ENCODE measurements at places on chromosomes 3 and 15.

DNA sequence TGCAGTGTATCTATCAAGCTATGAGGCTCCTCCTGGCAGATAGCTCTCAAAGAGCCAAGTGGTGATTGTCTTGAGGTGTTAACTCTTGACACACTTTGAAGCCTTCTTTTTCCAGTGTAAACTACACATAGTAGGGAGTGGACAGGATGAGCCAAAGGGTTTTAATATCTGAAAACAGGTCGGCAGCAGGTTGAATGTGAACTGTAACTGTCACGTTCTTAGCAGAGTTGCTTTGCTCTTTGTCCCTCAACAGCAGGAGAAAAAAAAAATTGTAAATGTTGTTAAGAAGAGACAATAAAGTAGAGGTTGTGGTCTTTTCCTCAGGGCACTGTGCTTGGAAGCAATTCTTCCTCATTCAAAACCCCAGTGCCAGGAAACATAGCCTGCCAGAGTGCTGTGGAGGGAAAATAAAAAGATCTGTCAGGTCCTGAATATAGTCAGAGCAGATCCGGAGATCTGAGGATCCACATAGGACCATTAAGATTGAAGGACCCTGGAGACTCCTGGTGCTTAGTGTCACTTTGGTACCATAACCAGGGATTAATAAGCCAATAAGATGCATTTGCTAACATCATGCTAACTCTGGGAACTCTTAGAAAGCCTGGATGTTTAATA, 229.7 kb downstream of the NAALADL2 start:
- DNase-seq: no peak

GRCh38 chr3:190581041-190581541, 67.2 kb downstream of the IL1RAP start:
- DNase-seq: peak; percentile 24

DNA sequence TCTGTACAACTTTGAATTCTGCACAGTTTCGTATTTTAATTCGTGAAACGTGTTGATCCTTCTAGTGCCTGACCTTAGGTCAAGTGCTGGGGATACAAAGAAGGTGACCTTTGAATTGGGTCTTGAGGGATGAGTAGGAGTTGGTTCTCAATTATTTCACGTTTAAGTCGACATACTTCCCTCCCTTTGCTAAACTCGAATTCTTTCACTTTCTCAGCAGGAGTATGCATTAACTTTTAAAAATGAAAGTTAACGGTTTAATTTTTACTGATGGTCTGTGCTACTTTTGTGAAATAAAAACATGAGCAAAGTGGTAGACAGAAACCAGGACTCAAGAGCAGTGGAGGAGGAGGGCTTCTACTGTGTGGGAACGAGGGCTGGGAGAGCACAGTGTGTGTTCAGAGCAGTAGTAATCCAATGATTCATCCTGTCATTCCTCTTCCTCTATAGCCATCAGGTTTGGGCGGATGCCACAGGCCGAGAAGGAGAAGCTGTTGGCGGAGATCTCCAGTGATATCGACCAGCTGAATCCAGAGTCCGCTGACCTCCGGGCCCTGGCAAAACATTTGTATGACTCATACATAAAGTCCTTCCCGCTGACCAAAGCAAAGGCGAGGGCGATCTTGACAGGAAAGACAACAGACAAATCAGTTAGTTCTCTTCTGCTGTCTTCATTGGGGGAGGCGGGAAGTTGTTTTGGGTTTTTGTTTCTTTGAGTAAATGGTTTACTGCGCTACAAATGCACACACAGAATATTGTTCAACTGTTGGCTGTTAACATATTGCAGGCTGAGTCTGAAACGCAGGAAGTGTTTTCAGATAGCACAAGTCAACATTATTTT, 78.6 kb upstream of the TSEN2 start:
- peak; percentile 97 for DNase-seq

GRCh38 chr3:159170436-159171003, 368.7 kb downstream of the MFSD1 start:
- DNase-seq: peak; percentile 2

DNA sequence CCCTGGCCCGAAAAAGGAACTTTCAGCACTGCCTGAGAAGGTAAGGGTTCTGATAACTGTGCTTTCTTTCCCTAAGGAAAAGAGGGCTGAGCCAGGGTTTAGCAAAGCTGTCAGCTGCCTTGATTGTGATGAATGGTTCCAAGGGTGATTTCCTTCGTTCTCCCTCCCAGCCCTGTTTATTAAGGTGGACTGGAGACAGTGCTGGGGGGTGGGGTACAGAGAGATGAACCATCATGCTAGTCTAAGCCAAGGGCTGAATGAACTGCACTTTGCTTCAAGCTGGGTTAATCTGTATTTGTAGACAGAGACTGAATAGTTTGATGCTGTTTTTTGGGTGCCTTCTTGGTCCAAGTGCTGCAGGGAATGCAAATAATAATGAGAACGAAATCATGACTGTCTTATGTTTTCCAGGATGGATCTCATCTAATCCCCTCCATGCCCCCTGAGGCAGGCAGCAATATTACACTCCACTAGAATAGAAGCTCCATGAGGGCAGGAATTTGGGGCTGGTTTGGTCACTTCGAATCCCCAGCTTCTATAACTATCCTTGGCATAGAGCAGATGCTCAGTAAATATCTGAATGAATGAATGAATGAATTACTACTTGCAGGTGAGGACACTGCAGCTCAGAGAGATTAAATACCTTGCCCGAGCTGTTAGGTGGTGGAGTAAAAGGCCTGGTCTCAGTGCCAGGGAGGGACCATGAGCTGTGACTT, 10.9 kb downstream of the PXYLP1 start:
- no peak for DNase-seq

DNA sequence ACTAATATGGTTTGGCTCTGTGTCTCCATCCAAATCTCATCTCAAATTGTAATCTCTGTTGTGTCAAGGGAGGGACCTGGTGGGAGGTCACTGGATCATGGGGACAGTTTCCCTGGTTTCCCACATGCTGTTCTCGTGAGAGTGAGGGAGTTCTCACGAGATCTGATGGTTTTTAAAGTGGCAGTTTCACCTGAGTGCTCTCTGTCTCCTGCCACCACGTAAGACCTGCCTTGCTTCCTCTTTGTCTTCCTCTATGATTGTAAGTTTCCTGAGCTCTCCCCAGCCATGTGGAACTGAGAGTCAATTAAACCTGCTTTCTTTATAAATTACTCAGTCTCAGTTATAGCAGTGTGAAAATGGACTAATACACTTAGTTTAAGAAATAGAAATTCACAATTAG, 228.9 kb downstream of the CD47 start:
- DNase-seq: no peak
